ENCODE measurements at places on chromosomes 6 and 20.

- no peak for DNase-seq
Measured at GRCh38 chr6:106056060-106056745, 29.9 kb upstream of the PRDM1 start.

DNA sequence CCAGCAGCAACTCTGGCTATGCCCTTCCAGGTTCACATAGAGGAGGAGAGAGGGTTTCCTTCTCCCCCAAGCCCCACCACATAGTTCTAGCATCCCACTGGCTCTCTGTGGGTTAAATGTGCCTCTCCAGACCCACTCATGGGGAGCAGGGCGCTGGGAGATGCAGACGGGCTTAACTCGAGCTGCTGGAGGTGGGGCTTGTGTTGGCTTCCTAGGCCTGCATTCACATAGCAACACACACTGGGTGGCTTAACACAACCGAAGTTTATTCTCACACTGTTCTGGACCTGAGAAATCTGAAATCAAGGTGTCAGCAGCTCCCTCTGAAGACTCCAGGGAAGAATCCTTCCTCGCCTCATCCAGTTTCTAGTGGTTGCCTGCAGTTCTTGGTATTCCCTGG lies 33.6 kb downstream of the SLC2A10 start:
- DNase-seq = no peak

- no peak for DNase-seq
Measured at GRCh38 chr20:14062786-14063185, 67.5 kb downstream of the MACROD2 start.

GRCh38 chr6:144349690-144350527 lies 64.8 kb downstream of the UTRN start:
- peak; percentile 62 for DNase-seq

DNA sequence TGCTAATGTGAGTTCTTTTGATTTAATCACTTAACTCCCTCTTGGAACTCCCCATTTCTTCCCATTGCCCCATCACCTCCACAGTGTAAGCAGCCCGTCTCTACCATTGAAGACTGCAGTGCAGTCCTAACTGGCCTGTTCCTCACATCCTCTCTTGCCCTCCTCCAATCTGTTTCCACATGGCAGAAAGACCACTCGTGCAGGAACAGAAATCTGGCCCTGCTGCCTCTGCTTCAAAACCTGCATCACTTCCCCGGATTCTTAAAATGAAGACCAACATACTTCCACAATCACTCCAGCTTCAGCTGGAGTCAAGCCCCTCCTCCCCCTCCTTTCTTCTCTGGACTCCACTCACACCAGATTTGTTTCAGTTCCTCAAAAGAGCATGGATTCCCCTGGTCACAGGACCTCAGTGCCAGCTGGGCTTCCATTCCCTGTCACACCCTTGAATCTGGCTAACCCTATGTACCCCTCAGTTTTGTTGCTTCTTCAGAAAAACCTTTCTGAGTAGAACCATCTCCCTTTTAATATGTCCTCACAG lies 802.3 kb downstream of the MAFB start:
- DNase-seq = no peak

- DNase-seq = no peak
Measured at GRCh38 chr20:58407966-58408557, 19.0 kb downstream of the VAPB start.

DNA sequence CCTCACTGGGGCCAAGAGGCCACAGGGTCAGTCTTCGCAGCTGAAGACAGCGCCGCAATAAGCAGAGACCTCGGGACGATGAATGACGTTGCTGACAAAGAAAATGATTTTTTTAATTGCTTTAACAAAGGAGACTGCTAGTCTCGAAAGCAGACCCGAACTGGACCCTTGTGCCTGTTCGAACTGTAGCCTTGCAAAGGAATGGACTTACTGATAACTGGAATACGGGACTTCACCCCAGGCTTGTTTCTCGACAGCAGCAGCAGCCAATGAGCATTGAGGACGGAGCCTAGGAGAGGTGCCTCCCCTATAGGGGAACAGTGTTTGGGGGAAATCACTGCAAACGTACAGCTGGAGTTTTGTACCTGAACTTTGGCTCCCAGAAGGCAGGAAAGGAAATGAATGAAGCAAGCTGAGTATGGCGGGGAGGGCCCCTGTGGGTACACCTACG lies 1.3 kb upstream of the TAF4 start:
- DNase-seq = no peak

DNA sequence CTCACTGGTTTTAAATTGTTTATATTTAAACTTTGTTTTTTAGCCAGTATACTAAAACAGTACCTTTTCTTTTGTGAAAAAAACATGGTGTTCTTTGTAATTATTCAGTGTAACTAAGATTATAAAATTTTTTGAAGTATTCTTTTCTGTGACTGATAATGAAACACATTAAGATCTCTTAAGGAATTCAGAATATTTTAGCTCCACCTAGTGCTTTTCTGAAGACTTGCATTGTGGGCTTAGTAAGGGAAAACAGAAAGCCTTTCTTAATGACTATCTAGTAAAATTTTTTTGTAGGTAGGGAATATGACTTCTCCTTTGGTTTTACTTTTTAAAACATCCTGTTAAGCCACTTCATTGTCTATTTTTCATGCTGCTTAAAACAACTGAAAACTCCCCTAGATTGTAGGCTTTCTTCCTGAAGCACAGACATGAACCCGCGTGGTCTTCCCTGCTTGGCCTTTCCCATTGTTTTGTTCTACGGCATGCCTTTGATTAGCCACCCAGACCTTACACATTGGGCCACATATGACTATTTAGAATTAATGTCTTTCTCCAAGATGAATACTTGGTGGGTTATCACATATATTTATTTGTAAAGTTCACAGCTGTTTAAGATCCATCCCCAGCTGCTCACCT lies 72.1 kb downstream of the AFDN start:
- peak; percentile 5 for DNase-seq

- DNase-seq = no peak
Measured at GRCh38 chr20:25188218-25188617, 7.3 kb upstream of the ENTPD6 start.

DNA sequence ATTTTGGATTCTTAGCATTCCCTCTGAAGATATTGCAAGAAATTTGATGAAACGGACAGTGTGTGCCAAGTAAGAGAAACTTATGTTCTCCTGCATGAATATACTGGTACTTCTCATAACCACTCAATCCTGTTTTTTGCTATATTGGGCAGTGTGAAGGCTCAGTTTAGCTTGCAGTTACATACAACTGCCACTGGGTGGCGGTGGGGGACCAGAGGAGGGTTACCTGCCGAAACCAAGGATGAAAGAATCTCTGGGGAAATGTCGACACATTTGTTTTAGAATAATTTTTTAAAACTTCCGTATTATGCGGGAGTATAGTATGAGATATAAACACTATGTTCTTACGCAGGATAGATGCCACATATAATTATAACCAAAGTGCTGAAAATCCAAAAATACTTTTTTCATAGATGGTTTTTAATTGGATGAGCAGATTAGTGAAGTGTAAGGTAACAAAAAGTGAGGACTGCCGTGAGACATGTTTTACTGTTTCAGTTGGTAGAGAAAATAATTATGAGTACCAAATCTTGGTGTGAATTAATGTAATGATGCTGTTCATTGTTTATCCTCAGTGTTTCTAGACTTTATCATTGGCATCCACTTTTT lies 9.7 kb downstream of the TRMT11 start:
- no peak for DNase-seq

GRCh38 chr6:39157511-39157910 lies 42.5 kb upstream of the SAYSD1 start:
- DNase-seq = no peak

GRCh38 chr6:157139054-157139708 lies 184.1 kb downstream of the TMEM242 start:
- no peak for DNase-seq

DNA sequence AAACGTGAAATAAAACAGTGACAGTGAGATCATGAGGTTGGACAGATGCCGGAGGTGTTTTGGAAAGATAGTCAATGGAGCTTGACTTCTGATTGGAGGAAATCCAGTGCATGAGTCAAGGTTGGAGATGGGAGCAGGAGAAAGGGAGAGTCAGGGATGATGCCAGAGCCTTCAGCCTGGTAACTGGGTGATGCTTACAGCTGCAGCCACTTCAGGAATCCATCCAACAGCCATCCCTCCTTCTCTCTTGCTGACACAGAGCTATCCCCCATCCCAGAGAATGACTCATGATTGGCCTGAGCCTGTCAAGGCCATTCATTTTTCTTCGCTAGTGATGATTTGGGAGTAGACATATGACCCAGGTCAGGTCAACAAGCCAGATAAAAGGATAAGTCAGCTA lies 112.8 kb downstream of the SAMD5 start:
- no peak for DNase-seq

GRCh38 chr6:151616600-151616999 lies 122.8 kb downstream of the CCDC170 start:
- DNase-seq = no peak

DNA sequence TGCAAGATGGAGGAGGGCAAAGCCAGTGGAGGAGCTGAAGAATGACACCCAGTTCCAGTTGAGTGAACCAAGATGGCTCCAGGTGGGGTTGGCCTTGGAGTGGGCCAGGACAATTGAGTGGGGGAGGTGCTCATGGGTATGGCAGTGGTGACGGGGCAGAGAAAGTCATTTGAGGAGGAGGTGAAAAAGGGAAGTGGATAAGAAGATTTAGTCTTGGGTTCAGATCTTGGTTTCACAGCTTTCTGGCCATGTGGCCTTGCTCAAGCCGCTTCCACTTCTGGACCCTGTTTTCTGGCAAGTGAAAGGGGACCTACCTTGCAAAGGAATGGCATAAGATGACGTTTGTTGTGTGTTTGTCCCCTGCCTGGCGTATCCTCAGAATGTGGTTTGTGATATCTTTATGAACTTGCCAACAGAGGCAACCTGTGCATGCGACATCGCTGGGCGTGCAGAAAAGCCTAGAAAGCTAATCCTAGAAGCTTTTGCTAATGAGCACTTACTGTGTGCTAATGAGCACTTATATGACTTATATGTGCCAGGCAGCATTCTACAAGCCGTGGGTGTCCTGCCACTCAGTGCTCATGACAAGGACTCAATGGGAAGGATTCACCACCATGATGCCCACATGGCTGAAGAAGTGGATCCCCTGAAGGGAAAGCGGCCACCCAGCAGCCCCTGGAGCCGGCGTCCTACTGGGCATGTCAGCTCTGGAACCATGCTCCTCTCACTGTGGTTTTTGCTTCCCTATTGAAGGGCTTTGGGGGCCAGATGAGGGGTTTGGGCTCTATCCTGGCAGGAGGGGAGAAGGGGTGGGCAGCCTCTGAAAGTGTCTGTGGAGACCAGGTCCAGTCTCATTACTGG lies 23.6 kb upstream of the STX16 start:
- no peak for DNase-seq

DNA sequence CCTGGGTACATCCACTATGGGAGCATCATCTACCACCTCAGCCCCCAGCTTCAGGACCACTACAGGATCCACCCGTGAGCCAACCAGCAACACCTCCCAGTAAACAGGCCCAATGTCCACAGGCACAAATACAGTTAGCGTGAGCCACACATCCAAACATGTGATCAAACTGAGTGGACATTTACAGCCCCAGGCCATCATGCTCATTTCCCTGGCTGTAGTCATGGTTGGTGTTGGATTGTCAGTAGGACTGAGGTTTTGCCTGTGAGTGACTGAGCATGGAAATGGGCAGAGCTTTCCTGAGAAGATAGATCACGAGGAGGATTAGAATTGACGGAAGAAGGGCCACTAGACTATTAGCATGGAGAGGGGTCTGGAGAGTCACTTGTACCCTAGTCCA lies 10.7 kb upstream of the MUC21 start:
- no peak for DNase-seq

- no peak for DNase-seq
Measured at GRCh38 chr6:53928641-53929040, 133.8 kb downstream of the LRRC1 start.

DNA sequence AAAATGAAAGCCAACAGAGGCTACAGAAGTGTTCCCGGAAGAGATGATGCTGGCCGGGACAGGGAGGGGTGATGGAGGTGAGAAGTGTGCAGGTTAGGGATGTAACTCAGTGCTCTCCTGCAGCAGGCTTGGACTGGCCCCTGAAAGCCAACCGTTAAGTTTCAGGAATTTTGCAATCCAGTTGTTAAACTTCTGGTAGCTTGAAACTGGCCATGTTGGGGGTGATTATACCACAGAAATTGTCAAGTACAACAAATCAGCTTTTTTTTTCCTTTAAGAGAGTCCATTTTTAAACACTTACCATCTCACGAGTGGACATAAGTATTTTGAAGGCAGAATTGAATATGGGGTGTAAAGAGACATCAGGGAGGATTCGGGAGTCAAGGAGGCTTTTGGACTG lies 8.8 kb upstream of the SIRPB1 start:
- no peak for DNase-seq

DNA sequence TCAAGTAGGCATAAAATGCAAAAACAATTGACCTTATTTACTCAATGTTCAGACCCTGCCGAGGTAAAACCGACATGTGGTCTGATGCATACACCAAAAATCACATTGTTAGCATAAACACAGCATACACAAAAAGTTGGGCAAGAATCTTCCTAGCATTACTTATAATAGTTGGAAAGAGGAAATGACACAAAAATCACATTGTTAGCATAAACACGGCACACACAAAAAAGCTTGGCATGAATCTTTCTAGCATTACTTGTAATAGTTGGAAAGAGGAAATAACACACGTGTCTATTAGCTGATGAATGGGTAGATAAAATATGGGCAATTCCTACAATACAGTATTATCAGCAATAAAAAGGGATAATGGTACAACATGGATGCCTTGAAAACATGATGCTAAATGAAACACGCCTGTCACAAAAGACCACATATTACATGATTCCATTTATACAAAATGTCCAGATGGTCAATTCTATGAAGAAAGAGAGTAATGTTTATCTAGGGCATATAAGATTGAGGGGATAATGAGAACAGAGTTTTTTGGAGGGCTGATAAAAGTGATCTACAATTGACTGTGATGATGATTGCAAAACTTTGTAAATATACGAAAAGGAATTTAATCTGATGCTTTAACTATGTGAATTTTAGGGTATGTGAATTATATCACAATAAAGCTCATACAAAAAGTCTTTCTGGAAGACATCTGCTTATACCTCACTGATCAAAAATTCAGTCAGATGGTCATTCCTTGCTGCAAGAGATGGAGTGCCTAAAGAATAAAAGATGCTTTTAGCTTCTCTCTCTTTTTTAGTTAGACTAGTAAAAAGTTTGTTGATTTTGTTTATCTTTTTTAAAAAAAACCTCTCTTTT lies 1019.5 kb upstream of the CITED2 start:
- DNase-seq = no peak

GRCh38 chr6:128509709-128510108 lies 10.7 kb downstream of the PTPRK start:
- no peak for DNase-seq

GRCh38 chr20:49785149-49785851 lies 27.3 kb upstream of the SLC9A8 start:
- no peak for DNase-seq

GRCh38 chr6:21987501-21987957 lies 309.3 kb downstream of the PRL start:
- DNase-seq = peak; percentile 97

- no peak for DNase-seq
Measured at GRCh38 chr20:48558906-48559305, 268.9 kb downstream of the PREX1 start.

Measured in retinal pigment epithelial cell (primary cell).